CD4-positive, alpha-beta T cell treated with Interleukin-12 subunit alpha and Interleukin-12 subunit beta, for 1 hour (primary cell): ENCODE measurements at places on chromosomes 4 and X.

DNA sequence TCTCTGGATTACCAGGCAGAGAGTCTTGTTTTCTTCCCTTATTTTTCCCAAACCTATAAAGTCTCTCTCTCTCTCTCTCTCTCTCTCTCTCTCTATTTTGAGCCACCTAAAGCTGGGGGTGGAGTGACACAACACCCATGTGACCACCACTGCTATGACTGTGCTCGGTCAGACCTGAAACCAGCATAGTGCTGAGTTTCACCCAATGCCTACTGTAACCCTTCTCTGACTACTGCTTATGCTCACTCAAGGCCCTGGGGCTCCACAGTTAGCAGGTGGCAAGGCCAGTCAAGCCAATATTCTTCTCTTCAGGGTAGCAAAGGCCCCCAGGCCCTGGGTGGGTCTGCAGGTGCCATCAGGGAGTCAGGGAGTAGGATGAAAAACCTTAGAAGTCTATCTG lies 114.7 kb upstream of the ARMCX2 start:
- no peak for DNase-seq

DNA sequence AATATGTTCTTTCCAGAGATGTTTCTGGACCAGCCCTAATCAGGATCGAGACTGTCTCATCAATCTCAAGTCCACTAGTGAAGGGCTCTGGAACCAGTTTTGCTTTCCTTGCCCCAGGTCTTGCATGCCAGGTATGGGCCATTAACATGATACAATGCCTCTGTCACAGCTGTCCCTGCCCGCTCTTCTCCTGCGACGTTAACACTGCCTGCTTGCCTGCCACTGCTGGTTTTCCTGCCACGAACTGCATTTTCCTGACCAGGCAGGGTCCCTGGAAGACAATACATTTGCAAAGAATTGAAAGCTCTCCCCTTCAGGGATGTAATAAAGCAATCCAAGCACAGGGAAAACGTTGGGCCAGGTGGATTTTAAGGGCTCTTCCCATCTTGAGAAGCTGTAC lies 200.3 kb downstream of the MID1 start:
- no peak for DNase-seq

DNA sequence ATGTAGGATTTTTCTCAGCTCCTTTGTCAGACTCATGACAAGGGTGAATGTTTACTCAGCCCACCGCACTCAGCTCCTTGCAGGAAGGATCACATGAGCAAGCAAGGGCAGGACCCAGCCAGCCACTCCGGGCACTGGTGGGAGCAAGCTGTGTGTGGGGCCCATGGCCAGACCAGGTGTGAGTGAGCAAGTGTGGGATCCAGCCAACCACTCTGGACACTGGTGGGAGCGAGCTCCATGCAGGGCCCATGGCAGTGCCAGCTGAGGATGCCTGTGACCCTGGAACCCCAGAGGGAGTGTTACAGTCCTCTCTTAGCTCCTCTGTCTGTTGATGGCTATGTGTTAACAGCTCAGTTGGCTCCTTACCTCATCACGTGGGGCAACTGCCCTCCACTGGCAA lies 2750.6 kb downstream of the PCDH7 start:
- DNase-seq: no peak

GRCh38 chr4:126341927-126342326 lies 1027.2 kb downstream of the FAT4 start:
- DNase-seq: no peak

- no peak for DNase-seq
Measured at GRCh38 chr4:127047930-127048329, 584.8 kb upstream of the INTU start.

DNA sequence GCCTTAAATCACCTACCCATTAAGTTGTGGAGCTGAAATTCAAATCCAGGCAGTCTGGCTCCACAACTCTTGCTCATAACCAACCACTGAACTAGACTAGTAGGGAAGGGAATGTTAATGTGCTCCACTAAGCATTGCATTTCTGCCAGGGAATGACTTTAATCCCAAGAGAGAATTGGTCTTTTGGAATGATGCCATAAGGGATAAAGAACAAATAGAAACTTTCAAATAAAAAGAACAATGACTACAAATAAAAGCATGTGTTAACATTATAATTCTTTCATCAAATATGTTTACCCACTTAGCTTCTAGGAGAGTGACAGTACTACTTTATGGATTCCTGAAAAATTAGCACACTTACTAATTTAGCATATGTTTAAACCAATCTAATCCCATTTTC lies 905.9 kb downstream of the CENPC start:
- DNase-seq: no peak

GRCh38 chr4:16072168-16072567 lies 11.7 kb downstream of the PROM1 start:
- DNase-seq: no peak

- DNase-seq: no peak
Measured at GRCh38 chr4:154425514-154425913, 66.1 kb downstream of the DCHS2 start.

- no peak for DNase-seq
Measured at GRCh38 chr4:183966371-183966770, 61.3 kb downstream of the STOX2 start.

DNA sequence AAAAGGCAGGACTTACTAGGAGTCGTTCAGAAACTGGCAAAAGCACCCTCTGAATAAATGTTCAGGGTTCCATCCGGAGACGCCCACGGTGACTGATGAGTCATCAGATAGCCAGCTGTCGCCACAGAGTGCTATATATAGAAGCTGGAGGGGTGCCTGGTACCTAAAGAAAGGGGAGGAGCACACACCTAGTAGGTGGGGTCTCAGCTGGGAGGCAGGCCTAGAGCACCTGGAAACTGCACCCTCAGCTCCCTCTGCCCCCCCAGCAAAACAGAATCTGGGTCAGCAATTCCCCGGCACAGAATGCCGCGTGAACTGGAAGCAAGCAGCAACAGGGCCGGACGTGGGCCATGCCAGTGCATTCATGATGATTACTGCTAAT lies 242.0 kb downstream of the BCOR start:
- peak; percentile 87 for DNase-seq

DNA sequence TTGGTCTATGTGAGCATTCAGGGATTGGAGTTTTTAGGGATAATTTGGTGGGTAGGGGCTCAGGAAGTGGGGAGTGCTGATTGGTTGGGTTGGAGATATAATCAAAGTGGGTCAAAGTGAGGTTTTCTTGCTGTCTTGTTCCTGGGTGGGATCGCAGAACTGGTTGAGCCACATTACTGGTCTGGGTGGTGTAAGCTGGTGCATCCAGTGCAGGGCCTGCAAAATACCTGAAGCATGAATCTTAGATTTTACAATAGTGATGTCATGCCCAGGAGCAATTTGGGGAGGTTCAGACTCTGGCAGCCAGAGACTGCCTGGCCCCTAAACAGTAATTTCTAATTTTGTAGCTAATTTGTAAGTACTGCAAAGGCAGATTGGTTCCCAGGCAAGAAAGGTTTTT lies 665.6 kb upstream of the PRKX start:
- DNase-seq: no peak

- DNase-seq: no peak
Measured at GRCh38 chr4:180615746-180616145, 1627.5 kb upstream of the TENM3 start.

- DNase-seq: no peak
Measured at GRCh38 chr4:185222598-185222997, 13.2 kb downstream of the SNX25 start.

DNA sequence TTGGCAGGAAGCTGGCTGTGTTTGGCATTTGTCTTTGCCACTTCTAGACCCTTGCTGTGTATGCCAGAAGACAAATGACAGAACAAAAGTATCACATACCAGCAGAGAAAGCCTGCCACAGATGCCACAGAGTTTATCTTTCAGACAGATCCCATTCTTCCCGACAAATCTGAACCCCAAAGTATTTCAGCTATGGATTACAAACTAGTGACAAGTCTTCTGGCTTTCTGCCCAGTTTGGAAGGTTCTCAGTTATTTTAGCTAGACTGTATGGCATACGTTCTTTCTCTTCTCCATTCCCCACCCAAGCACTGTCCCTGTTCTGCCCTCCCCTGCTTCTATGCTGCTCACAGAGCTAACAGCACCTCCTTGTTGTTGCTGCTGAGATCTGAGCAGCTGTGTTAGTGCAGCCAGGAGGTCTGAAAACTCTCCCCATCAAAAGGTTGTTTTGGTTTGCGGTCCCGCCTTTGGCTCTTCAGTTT lies 236.7 kb downstream of the FRAS1 start:
- no peak for DNase-seq

- peak; percentile 77 for DNase-seq
Measured at GRCh38 chr4:182925298-182925757, 8.1 kb upstream of the DCTD start.

GRCh38 chr4:37994569-37994968 lies 34.4 kb downstream of the PTTG2 start:
- DNase-seq: no peak

DNA sequence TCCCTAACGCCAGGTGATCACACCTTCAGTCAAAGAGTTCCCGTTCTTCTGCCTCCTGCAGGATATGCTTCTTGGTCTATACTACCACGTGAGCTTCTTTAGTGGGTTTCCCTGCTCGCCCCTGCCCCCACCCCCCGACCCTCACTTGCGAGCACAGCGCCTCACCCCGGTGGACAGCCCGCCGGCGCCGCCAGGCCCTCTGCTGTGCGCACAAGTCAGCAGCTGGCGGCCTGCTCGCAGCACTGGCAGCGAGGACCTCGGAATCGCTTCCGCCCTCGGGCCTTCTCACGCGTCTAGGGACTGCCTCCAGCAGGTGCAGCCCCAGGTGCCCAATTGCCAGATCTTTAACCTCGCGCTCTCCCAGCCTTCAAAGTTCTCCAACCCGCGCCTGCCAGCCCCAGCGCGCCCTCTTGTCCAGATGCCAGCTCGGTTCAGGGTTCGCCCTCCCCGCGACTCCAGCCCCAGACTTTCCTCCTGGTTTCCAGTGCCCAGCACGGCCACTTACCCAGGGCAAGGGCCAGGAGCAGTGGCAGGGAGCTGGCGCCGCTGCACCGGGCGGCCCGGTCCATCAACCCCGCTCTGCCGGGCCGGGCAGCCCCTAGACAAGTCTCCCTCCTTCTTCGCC lies 454 bp downstream of the BTC start:
- DNase-seq: no peak

DNA sequence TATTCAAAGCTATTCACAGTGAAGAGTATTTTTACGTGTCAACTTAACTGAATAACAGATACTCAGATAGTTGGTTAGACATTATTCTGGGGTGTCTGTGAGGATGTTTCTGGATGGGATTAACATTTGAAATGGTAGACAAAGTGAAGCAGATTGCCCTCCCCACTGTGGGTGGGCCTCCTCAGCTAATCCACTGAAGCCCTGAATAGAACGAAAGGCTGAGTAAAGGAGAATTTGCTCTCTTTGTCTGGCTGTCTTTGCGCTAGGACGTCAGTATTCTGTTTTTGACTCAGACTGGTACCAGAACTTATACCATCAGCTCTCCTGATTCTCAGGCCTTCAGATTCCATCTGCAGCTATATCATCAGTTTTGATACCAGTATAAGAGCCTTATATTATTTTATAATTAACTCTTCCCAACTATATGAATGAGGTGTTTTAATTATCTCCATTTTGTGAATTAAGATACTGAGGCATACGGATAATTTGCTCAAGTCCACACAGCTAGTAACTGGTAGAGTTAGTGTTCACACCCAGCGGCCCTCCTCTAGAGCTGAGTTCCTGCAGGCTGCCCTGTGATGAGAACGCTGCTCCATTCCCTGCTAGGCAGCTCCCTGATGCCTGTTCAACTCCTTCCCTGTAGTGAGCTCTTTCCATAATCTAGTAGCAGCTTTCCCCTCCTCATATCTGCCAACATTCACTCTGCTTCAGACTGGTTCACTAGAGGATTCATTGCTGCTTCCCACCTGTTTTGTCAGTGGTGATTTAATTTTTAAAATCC lies 87.5 kb downstream of the RBM46 start:
- no peak for DNase-seq
